ENCODE measurements at places on chromosomes 6 and 20.

DNA sequence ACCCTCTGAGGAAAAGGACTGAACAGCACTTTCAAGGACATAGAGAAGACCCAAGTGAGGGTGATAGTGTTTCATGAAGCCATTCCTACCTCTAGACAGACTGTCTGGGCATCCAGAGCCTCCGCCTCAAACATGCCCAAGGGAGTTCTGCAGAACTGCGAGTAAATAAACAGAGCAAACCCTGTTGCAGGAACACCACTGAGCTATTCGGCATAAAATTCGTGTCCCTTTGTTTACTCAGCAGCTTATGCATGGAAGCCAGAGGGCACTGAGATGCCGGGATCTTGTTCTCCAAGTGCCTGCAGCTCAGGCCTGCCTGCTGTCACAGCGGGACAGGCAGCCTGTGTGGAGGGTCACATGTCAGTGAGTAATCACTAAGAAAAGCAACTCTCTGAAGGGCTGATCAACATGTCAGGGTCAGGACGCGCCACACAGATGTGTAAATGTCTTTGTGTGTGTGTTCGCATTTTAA is 164.9 kb upstream of the HEY2 start:
- DNase-seq = peak; percentile 75

GRCh38 chr20:61804752-61805295 is 260.9 kb downstream of the TAF4 start:
- no peak for DNase-seq

GRCh38 chr20:61422636-61423425 is 170.8 kb downstream of the CDH4 start:
- no peak for DNase-seq

DNA sequence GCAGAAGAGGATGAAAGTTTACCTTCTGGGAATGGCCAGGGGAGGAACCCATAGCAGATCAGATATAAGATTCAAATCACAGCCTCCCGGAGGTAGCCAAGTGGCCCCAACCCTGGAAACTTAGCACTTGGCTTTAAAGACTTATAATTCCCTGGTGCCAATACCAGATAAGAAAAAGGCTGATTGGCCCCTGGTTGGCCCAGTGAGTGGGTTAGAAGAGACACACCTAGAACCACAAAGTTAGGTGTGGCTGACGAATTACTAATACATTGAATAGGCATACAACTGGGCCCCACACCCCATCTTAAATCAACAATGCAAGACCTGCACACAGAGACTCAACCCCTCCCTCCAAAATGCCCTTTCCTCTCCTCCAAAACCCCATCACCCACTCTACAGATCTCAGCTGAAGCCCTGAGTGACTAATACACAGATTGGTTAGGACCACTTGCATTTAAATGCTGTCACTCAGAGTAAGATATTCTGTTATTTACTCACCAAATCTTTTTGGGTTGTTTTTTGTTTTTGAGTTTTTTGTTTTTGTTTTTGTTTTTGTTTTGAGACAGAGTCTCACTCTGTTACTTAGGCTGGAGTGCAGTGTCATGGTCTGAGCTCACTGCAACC is 315.4 kb upstream of the JARID2 start:
- no peak for DNase-seq

DNA sequence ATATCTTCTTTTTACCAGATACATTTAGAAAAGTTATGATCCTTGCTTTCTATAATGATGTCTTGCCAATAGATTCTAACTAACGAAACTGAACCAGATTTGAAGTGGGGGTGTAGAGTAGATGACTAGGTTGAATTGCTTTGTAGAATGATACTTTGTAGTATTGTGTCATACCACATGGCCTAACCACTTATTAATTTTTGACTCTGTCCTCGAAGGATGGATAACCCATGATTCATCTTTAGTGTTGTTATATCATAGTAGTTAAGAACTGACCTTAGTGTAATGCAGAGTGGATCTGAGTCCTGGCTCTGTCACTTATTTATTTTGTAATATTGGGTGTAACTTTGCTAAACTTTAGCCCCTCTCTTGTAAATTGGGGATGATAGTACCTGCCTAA is 4.5 kb downstream of the PHF3 start:
- DNase-seq = no peak

DNA sequence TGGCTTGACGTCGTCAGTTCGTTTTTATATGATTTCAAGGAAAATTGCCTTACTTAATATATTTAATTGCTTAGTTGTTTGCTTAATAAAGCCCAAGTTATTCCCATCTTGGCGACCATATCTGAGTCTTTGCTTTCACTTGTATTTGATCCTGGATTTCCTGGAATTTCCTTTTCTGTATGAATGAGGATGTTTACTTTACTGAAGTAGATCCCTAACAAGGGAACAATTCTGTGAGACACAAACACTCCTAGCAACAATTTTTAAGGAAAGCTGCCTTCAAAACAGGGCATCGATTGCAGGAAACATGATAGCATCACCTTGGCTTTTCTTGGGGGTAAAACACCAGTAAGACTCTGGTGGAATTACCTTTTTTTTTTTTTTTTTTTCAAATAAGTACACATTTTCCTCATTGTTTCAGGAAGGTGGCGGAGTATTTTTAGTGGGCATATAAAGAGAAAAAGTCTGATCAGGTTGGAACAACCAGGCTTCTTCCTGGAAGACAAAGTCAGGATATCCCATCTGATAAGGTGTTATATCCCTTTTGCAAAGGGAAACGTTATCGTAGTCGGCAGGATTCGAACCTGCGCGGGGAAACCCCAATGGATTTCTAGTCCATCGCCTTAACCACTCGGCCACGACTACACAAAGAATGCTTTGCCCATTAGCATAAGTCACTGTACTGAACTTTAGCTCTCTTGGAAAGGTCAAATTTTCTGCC is 68.5 kb upstream of the ZNF184 start:
- DNase-seq = no peak

DNA sequence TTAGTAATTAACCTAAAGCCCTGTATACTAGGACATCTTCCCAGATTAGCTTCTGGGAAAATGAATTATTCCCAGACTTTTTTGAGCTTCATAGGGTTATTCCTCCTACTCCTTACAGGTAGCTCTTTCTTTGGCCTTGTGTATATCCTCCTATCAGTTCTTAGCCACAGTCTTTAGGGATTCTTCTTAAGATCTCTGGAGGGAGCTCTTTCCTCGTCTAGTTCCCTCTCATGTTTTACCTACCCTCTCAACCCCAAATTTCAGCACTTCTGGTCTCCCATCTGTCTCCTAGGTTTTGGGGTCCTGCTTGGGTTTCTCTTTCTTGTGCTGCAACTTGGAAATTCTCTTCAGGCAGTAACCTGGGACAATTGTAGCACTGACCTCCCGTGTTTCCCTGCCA is 46.4 kb upstream of the SLC35B3 start:
- DNase-seq = peak; percentile 5

- DNase-seq = no peak
Observed at GRCh38 chr6:136439514-136440190, 110.6 kb downstream of the MAP7 start.

GRCh38 chr6:53734473-53735299 is 60.1 kb upstream of the LRRC1 start:
- peak; percentile 4 for DNase-seq

DNA sequence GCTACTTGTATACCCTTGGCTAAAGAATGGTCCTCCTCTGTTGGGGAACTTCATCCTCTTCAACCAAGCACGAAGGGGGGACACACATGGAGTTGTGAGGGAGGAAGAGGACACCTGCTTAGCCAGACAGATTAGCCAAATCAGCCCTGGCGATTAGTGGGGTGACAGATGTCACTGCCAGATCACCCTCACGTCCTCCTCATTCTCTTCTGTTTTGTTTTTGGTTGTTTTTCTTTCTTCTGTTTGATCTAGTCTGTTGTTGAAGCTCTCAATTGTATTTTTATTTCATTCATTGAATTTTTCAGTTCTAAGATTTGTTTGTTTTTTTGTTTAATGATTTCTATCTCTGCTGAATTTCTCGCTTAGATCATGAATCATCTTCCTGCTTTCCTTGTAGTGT is 27.5 kb upstream of the NKX2-4 start:
- no peak for DNase-seq

DNA sequence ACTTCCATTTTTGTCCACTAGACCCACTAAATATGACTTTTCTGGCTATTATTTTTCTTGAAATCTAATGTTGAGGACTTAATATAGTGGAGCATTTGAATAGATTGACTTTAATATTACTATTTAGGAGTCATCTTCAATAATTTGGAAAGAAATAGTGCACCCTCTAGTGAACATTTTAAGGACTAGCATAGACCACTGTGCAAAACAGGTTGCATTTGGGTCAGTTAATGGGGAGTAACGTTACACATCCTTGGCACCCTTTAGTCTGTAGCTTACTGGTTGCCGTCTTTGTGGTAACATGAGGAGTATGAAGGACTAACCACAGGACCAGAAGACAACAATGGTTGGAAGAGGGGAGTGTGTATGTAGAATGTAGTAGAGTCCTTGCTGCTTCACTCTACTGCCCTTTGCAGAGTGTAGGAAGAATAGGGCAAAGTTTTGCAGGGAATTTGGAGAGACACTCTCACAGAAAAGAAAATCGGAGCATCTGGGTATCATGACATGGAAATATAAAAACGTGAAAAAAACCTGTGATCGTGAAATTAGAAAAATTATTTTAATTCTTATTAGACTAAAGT is 25.2 kb downstream of the RFPL4B start:
- peak; percentile 38 for DNase-seq

GRCh38 chr6:148561629-148562028 is 185.2 kb upstream of the UST start:
- no peak for DNase-seq

- DNase-seq = no peak
Observed at GRCh38 chr6:133626096-133626666, 262.7 kb upstream of the TCF21 start.

DNA sequence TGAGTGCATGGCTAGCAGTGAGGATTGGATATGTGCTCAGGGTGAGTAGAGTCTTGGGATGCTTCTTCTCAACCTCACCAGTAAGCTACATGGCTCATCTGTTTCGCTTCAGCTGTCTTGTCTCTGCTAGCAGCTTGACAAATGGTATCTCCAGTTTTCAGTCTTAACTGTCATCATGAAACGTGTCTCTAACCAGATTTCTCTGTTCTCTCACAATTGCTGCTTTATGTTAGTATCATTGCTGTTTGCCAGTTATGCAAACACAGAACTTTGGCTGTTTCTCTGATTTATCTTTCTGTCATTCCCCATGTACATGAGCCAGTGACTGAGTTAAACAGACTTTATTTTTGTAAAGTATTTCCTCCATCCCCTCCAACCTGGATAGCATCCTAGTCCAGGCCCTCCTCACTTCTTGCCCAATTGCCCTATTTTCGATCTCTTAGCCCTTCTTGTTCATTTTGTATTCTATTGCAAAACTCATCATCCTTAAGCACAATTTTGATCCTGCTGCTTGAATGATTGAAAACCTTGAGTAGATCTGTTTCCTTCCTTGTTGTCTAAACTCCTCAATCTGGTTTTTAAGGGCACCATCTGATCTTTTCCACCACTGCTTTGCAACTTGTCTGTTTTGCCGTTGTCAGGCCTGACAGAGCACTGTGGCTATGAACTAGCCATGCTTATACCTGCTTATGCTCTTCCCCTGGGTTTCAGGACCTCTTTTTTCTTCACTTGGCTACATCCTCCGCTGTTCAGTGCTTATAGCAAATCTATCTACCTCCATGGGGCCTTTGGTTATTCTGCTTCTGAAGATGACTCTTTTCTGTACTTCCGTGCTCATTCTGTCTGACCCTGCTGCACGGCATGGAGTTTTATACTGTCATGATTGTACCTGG is 37.7 kb upstream of the ADIG start:
- DNase-seq = no peak

DNA sequence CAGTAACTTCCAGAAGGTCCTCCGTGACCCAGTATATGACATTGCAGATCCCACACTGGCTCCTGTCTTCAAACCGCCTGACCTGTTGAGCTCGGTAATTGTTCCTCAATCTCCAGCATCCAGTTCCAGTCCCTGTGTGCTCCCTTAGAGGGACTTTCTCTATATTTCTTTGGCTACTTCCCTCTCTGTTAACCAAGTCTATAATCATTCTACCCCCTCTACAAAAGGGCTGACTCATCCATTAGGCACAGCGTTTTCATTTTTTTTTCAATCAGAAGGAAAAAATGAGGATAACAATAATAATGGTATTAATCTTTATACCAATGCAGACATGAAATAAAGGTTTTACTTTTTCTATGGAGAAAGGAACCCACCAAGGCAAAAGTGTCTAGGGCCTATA is 69.3 kb downstream of the FAM229B start:
- DNase-seq = no peak

DNA sequence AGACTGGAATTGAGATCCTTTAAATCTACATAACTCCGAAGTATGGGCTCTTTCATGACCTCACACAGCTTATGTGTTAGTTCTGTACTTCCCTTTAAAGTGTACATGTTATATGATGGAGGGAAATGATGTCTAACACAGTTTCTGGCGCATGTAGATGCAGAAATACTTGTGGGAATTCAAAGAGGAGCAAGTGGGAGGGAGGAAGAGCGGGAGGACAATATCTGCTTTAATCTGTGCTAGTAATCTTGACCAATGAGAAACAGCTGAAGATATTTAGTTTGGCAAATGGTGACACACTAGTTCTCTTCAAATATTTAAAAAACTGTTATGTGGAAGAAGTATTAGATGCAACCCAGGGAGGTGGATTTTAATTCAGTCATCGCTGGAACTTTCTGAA is 62.9 kb upstream of the PLEKHG1 start:
- DNase-seq = no peak

DNA sequence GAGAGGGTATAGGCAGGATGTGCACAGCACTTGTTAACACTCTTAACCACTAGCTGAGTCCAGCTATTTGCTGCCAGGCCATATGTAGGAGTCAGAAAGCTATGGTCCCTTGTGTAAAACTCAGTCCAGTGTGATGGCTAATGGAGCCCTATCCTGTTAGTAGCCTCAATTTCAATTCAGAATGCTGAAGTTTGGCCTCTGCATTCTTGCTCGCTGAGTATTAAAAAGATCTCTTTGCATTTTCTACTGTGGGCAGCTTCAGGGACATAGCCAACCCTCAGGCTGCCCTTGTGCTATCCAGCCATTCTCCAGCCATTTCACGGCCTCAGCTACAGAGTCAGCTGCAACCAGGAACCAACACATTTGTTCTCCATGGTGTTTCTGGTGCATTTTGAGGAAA is 92.5 kb downstream of the SPTLC3 start:
- DNase-seq = no peak

GRCh38 chr6:74805916-74806696 is 399.7 kb downstream of the COL12A1 start:
- no peak for DNase-seq

- no peak for DNase-seq
Observed at GRCh38 chr6:149987602-149988107, 23.9 kb downstream of the ULBP1 start.

DNA sequence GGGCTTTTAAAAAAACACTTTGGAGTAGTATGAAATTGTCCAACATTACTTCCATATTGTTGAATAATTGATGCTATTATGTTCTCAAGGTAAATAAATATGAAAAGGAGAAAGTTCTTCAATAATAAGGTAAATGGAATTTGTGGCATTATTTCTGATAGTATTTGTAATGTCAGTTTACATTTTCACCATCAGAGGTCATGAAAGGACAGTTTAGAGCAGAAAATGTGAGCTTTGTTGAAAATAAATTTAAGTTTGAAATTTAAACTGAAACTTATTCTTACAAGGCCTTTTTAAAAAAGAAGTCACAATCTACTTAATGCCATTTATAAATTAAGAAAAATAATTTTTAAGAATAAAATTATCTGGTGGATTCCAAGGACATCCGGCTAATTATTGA is 15.8 kb upstream of the CEP162 start:
- DNase-seq = peak; percentile 44

Data from NCI-H1417 (cell line).